ENCODE measurements at places on chromosomes 7 and 10.

DNA sequence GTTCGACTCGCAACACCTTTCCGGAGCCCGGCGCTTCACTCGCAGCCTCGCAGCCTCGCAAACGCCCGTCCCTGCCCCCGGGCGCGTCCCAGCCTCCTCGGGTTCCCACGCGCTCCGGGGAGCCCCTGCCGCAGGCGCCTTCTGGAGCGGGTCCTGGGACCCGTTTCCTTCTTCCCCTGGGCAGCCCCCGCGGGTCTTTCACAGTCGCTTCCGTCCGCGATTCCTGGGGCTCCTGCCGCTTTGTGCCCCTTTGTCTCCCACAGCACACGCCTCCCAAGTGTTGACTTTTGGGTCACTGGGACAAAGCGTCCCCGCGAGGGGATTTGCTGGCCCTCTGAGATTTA, 140.7 kb downstream of the DYNC2I1 start:
- no peak for DNase-seq

DNA sequence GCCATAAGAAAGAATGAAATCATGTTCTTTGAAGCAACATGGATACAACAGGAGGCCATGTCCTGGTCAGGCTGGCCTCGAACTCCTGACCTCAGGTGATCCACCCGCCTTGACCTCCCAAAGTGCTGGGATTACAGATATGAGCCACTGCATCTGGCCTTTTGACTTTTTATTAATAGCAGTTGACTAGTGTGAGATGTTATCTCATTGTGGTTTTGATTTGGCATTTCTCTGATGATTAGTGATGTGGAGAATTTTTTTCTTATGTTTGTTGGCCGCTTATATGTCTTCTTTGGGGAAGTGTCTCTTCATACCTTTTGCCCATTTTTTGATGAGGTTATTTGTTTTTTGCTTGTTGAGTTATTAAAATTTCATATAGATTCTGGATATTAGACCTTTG, 400.9 kb downstream of the SUGCT start:
- no peak for DNase-seq

- no peak for DNase-seq
These were observed 5.3 kb upstream of the ALDH18A1 start for GRCh38 chr10:95661818-95662217.

GRCh38 chr7:120307991-120308545, 35.1 kb downstream of the KCND2 start:
- DNase-seq = no peak

GRCh38 chr10:80324891-80325364, 31.6 kb downstream of the DYDC1 start:
- no peak for DNase-seq

DNA sequence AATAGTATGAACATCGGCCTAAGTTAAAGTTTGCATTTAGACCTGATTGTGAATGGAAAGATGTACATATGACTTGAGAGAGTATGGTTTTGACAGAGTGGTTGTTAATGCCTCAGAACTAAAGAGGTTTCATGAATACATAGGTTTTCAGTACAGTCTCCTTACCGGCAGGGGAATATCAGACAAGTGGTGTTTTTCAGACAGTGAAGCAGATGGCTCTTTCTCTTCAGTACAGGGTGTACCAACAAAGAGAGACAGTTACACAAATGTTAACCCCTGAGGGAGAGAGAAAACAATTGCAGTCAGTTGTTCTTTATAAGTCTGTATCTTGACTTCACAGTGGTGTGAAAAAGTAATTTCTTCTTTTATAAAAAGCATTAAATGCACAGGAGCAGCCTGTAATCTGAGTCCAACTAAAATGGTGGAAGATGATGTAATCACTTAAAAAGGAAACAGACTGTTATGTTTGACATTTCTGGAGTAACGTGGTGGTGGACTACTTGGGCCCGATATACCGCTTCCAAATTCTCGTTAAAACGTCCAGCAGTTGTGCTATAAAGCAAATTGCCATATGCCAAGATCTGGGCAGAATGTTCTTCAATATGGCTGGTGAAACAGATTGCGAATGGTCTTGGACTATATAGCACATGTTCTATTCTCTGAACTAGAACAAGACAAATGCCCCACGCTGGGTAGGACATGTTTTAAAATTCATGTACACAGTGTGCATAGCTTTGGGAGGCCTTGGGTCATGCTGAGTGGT, 69.2 kb downstream of the SDK1 start:
- DNase-seq = no peak

GRCh38 chr7:147022056-147022455, 905.5 kb downstream of the CNTNAP2 start:
- DNase-seq = no peak

DNA sequence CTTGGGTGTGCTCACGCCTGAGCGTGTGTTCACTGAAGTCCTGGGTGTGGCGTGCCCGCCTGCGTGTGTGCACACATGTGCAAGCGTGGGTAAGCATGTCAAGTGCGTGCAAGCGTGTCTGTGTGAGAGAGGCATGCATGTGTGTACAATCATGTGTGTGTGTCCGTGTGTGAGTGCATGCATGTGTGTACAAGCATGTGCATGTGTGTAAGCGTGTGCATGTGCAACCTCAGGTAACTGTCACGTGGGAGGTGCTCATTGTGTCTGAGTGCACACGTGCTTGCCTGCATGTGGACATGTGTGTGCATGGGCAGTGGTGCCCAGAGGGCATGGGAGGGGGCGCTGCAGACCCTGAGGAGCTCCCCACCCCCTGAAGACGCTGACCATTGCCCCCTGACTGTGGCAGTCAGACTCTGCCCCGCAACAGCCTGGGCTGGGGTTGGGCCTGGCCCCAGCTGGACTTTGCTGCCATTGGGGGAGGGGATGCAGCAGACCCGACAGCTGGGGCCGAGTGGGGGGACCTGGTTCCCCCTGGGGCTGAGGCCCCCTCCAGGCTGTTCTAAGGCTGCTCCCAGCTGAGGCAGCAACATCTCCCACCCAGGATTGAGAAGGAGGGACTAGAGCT, 88.1 kb downstream of the UNCX start:
- DNase-seq = no peak

DNA sequence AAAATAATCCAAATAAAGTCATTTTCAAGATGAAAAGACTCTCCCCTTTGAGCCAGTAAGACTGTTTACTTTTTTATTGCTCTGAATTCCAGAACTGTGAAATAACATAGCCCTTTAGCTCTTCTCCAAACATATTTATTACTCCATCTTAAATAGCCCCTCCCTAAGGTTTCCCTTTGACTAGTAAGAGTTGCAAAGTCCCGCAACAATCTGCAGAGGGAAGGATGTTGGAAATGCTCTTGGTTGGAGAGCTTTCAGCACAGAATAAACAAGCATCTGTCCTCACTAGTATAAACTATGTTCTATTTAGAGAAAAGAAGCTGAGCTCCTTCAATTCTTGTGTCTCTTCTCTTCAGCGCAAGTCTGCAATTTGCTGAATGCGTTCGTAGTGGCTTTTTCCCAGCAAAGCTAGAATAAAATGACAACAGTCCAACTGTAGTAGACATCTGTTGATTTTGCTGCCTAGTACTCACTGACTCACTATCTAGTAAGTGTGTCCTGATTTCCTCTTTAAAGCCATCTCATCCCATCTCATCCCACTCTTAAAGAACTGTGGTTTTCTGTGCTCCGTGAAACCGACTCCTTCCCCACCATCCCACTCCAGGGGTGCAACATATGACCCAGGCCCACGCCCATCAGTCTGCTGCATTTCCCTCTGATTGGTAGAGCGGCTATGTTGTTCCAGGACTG, 104.0 kb downstream of the FAM107B start:
- DNase-seq = no peak

DNA sequence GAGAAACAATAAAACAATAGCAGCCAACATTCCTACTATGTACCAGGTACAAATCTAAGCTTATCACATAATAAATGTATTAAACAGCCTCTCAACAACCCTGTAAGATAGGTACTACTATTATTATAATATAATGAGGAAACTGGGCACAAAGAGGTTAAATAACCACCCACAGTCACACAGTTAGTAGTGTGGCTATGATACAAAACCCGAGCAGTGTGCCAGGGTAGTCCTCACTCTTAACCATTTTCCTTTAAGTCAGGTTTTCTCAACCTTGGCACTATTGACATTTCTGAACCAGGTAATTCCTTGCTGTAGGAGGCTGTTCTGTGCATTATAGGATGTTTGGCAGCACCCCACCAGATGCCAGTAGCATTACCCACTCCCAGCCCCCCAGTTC, 48.8 kb downstream of the DNAJC1 start:
- no peak for DNase-seq

- no peak for DNase-seq
These were observed 85.8 kb upstream of the PITRM1 start for GRCh38 chr10:3258394-3258793.
